ENCODE measurements at places on chromosomes 5 and 9.
A peak's percentile ranks its signal among the peaks of the same experiment; 100 is the strongest.

GRCh38 chr5:14435481-14435880 is 146.1 kb upstream of the OTULINL start:
- no peak for DNase-seq

- no peak for DNase-seq
These were observed 141.1 kb upstream of the TARS1 start for GRCh38 chr5:33299621-33300208.

- DNase-seq = no peak
These were observed 79.6 kb downstream of the PHAX start for GRCh38 chr5:126680191-126680817.

- DNase-seq = no peak
These were observed 41.5 kb downstream of the EDIL3 start for GRCh38 chr5:84343171-84343570.

DNA sequence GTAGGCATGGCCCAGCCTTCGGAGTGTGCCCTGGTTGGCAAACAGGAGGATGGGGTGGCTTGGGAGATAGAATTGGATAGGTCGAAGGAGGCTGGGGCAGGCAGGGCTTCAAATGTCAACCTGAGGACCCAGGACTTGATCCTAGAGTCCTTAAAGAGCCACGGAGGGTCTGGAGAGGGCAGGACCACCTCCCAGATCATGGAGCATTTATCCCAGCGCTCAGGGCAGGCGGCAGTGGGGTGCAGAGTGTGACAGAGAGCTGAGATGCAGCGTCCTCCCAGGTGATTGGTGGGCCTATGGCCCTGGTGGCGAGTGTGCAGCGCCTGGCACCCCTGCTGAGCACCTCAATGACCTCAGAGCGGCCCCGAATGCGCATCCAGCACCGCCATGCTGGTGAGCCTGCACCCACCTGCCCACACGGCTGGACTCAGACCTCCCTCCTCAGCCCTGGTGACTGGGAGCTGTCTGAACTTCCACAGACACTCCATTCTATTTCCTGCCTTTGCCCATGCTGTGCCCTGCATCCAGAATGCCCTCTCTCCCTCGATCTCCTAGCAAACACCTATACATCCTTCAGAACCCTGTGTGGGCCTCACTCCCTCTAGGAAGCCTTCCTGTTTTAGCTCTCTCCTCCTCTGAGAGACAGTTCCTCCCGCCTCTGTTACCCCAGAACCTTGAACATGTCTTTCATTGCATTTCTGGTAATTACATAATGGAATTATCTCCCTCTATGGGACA is 6.3 kb downstream of the ADGRD2 start:
- DNase-seq = no peak

GRCh38 chr5:86679529-86679928 is 61.8 kb downstream of the COX7C start:
- DNase-seq = peak; percentile 72

All from SW 1271 (cell line).